ENCODE measurements at places on chromosomes 2 and 18.

DNA sequence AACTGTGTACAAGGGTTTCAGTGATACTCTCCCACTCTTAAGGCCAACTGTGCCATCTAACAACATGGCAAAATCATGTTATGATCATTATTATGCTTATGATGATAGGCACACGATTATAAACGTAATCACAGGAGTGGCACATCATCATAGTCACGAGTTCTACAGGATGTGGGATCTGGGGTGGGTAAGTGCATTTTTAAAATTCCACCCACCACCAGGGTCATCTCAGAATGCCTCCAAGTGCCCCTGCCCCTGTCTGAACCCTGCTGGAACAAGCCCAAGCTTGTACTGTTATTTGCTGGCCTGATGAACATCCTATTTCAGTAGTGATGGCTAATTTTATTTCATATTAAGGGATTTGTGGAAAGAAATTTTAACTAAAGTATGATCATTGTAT is 117.8 kb downstream of the PTPRM start:
- no peak for DNase-seq

DNA sequence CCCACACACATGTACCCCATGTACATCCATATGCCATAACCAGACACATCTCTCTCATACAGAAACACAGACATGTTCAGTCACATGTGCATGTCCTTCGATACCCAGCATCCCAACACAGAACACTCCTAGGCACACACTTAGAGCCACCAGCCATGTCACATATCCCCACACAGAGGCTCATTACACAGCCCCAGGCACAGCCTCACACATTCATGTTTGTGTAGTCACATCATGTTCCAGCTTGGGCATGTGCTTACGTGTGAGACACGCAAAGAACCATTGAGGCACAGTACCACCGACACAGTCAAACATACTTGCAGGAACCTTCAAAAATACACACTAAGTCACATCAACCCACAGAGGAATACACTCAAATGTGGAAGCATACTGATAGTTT is 17.3 kb downstream of the FBXO41 start:
- no peak for DNase-seq

GRCh38 chr2:105744909-105745853 is at the start of gene NCK2:
TSS of gene NCK2 (plus strand) at chr2:105744912. CDS start at chr2:105855064, 110,152 bp downstream.
- DNase-seq, result no peak

- DNase-seq, result peak; percentile 40
Observed at GRCh38 chr2:174120346-174120745, 128.0 kb downstream of the OLA1 start.

DNA sequence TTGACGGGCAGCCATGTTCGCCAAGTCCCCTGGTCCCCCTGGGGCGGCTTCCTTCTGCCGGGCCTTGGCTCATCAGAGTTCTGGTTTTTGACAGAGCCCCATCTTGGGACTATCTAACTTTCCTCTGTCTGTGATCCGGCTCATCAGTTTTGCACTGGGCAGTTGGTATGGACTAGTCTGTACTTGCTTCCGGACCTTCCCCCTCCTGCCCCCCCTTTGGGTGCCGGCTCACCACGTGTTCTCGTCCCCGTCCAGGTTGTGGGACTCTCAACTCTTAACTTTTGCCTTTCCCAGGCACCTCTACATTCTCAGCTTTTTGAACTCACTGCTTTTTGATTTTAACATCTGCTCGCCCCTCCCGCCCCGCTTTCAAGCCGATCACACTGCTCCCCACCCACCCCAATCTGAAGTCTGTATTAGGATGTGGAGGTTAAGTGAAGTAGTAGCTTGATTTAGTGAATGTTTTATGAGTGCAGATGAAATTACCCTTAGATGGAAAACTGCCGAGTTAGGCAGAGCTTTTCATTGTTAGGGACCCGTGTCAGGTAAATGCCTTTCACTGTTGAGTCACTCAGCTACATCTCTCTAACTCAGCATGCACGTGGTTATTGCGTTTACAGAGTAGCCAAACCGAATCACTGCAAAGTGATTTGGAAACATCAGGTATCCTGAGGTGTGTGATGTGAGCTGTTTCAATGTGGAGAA is 874 bp downstream of the WDR43 start:
- DNase-seq, result peak; percentile 61

DNA sequence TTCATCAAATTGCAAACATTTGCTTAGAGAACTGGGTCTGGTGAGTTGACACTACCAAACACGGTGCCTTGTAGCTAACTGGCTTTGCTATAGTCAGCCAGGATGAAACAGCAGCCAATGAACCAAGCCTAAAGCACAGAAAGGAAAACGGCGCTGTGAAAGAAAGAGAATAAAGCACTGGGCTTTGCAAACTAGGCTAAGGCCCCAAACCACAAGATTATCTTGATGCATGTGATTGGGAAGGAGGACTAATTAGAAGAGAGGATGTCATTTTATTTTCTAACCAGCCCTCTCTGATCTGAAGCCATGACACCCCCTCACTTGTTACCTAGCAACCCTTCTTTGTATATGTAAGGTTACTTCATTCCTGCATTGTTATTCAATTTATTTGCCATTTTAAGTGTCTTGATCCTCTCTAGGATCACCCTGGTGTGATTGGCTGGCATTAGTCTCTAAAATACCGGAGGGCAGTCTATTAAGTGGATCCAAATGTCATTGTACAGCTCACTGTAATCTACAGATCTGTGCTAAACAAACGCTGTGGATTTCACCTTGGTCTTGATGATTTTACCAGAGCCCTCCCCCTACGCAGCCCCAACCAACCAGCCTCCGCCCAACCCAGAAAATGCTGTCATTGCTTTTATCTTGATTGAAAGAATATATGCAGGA is 395.4 kb upstream of the ACVR2A start:
- DNase-seq, result peak; percentile 30

DNA sequence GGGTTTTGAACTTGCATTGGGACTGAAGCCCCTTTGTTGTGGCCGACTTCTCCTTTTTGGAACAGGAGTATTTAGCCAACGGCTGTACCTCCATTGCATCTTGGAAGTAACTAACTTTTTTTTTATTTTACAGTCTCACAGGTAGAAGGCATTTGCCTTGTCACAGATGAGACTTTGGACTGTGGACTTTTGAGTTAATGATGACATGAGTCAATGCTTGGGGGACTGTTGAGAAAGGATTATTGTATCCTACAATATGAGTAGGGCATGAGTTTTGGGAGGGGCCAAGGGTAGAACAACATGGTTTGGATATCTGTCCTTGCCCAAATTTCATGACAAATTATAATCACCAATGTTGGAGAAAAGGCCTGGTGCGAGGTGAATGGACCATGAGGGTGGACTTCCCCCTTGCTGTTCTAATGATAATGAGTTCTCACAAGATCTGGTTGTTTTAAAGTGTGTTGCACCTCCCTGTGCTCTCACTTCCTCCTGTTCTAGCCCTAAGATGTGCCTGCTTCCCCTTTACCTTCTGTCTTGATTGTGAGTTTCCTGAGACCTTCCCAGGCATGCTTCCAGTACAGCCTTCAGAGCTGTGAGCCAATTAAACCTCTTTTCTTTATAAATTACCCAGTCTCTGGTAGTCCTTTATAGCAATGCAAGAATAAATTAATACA is 1269.4 kb upstream of the CHAC2 start:
- DNase-seq, result no peak

Data from stimulated activated CD4-positive, alpha-beta T cell treated with anti-CD3 and anti-CD28 coated beads, Interleukin-2, amount 100 ng/mL, for 24 hours (primary cell).